ENCODE measurements at places on chromosomes 12 and 14.

- DNase-seq, result no peak
Observed at GRCh38 chr12:105813201-105813600, 325.6 kb downstream of the NUAK1 start.

DNA sequence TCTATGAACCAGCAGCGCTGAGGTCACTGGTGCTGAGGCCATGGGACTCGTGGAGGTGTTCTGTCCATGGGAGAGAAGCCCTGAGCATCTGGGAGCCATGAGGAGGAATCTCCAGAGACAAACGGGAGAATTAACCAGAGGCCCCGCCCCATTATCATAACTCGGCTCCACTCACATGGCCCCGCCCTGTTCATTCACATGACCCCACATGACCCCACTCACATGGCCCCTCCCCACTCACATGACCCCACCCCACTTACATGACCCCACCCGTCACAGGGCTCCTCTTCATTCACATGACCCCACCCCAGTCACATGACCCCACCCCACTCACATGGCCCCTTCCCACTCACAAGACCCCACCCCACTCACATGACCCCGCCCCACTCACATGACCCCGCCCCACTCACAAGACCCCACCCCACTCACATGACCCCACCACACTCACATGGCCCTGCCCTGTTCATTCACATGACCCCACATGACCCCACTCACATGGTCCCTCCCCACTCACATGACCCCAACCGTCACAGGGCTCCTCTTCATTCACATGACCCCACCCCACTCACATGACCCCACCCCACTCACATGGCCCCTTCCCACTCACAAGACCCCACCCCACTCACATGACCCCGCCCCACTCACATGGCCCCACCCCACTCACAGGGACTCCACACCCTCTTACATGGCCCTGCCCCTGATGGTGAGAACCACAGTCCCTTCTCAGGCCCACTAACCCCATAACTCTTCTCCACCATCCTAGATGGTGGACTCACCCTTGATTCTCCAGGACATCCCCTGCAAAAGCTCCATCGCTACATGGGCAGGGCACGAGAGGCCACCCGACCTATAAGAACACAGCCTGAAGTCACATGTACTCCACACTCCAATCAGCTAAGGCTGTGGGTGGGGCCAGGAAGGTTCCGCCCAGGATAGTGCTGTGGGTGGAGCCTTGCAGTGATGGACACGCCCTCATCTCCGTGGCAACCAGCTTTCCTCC is 151.1 kb upstream of the SFSWAP start:
- no peak for DNase-seq

- no peak for DNase-seq
Observed at GRCh38 chr12:7154901-7155470, 24.8 kb downstream of the CLSTN3 start.

GRCh38 chr12:45726603-45727300 is 2.8 kb upstream of the ARID2 start:
- DNase-seq, result no peak

GRCh38 chr12:114191581-114191980 is 214.4 kb downstream of the TBX5 start:
- DNase-seq, result no peak

DNA sequence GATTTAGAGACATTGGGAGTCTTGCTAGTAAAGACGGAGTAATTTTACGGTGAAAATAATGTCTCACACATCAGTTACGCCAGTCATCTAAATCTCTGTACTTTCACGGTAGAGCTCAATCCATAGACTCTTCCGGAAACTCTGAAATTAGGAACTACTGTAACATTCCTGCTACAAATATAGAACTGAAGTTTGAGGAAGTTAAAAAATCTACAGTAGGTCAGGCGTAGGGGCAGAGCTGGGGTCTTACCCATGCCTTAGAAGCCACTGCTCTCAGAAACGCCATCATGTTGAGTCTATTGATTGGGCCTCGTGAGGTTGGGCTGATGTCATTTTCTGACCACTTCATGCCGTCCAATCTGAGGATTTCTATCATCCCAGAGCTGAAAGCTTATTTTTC is 1029.8 kb upstream of the TMEM132C start:
- DNase-seq, result no peak

GRCh38 chr12:101596172-101596571 is 1.4 kb downstream of the MYBPC1 start:
- no peak for DNase-seq

DNA sequence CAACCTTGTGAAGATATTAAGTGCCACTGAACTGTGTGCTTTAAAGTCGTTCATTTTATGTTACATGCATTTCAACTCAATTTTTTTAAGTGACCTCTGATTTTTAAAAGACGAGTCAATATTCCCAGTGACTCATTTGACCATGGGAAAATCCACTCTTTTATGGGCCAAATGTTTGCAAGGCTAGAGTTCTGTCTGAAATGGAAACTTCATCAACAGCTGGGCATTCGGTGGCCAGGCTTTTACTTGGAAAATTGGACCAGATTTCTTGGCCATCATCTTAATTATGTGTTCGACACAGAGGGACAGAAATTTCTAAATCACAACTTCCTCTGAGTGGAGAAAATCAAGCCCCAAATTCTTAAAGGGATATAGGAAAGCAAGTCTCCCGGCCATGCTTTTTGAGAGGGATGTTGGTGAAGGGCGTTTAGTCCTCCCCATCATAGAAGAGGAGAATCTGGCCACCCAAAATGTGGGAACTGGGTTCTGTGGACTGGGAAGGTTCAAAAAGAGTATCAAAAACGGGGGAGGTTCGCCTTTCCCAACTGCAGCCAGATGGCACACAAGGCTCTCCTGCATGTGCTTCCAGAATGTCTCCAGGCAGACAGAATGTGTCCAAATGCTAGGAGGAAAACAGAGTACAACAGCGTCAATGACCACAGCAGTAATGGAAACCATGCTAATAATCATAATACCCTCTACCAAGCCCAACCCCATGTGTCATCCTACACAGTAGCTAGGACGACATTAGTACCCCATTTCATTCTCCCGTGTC is 40.9 kb upstream of the FZD10 start:
- DNase-seq, result no peak

DNA sequence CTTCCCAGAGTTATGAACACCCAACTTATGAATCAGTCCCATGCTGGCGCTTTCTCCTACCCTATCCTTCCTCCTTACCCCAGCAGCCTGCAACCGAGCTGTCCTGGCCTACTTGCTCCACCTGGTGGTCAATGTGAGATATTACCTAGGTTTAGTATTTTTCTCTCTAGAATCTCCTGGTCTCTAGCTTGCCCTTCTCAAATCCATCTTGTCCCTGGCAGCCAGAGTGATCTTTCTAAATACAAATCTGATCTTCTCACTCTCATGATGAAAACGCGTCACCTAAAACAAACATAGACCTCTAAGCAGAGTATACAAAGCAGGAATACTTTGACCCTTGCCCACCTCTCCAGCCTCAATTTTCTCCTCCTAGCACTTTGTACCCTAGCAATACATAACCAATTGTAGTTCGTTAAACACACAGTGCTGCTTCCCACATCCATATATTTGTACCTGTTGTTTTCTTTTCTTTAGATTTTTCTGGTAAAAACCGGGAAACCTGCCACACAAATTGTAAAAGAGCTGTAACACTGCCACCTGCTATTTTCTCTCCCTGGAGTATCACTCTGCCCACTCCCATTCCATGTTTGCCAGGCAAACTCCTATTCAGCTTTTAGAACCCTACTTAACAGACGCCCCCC is 20.0 kb upstream of the TCP11L2 start:
- DNase-seq, result no peak

GRCh38 chr14:69660344-69661193 is 49.2 kb downstream of the SUSD6 start:
- no peak for DNase-seq

GRCh38 chr12:93145086-93145485 is 216.0 kb upstream of the EEA1 start:
- DNase-seq, result peak; percentile 76

- no peak for DNase-seq
Observed at GRCh38 chr12:104181313-104181712, 34.3 kb upstream of the TXNRD1 start.
